ENCODE measurements at places on chromosomes 12 and 14.

DNA sequence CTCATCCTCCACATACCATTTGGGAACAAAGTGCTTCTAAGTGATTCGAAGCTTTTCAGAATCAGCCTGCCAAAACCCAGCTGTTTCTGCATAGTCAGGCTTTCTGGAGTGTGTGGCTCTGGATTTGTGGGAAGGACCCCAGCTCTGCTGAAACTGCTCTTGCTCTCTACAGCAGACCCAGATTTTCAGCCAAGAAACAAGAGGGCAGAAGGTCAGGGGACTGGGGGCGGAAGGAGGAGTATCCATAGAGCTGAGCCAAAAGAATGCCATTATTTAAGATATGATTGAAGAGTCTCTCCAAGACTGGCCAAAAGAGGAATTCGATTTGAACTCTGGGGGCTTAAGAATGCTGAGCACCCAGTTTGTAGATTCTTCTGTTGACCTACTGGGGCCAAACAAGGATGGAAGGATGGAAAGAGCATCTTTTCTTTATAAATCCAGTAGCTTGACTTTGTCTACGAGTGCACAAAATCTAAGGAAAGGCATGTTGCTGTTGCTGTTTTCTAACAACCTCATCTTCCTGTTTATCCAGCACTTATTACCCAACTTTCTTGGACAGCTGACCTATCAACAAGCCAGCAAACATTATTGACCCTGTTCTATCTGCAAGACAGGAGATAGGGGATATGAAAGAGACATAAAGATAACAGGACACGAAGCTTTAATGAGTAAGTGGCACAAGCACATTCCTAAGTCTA lies 29.2 kb downstream of the FBLN5 start:
- no peak for DNase-seq

DNA sequence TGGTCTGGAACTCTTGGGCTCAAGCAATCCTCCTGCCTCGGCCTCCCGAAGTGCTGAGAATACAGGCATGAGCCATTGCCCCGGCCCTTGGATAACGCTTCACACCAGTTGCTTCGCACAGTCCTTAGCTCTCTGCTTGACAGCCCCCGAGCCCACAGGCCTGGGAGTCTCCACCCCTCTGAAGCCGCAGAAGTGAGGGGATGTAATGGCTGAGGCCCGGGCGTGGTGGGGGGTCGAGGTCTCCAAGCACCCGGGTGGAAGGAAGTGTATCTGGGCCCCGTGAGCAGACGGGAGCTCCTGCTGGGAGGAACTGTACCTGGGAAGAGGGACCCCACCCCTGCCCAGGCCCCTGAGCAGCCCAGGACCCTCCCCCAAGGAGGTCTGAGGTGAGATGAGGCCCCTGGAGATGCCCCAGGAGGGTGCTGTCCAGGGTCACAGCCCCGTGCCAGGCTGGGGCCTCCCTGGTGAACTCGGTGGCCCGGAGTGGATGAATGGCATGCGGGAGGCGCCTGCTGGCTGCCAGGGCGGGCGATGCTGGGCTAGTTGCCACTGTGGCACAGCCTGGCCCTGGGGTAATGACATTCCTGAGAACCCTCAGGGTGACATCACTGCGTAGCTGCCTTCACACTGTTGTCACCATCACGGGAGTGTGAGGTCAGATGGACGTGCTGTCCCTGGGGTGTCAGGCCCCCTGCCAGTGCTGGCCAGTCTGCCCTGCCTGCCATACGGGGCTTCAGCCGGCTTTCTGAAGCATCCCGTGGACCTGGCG lies 48.9 kb downstream of the KIF26A start:
- no peak for DNase-seq

GRCh38 chr12:131857908-131858850 lies 30.0 kb downstream of the MMP17 start:
- DNase-seq: no peak

DNA sequence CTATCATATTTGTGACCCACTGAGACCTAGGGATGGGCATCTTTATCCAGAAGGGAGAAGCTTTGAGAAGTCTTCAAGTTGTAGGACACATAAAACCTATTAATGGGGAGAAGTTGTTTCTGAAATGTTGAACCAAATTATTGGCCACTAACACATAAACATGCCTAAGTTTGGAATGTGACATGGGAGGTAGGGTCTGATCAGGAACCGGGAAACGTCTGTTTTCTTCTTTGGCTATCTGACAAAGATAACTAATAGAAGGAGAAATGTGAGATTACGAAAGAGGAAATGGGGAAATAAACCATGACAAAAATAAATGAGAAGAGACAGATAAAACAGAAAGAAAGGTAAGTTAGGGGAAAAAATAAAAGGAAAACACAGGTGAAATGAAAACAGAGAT lies 425.2 kb downstream of the EGLN3 start:
- DNase-seq: no peak

GRCh38 chr12:50123203-50123602 lies 11.2 kb downstream of the COX14 start:
- no peak for DNase-seq

DNA sequence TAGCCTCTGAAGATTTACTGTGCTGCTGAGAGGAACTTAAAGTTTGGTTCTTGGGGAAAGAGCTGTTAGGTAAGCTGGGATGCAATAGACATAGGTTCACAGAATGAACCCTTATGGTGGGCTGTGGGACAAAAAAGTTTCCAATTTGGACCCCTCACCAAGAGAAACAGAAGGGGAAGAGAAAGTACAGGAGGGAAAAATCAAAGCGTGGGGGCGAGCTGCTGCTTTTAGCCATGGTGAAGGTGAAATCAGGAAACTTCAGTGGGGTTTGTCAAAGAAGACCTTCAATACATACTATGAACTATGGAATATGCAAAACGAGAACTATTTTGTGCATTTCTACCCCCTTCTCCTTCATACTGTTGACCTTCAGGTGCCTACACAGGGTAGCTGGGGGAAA lies 10.6 kb upstream of the NINJ2 start:
- DNase-seq: no peak

DNA sequence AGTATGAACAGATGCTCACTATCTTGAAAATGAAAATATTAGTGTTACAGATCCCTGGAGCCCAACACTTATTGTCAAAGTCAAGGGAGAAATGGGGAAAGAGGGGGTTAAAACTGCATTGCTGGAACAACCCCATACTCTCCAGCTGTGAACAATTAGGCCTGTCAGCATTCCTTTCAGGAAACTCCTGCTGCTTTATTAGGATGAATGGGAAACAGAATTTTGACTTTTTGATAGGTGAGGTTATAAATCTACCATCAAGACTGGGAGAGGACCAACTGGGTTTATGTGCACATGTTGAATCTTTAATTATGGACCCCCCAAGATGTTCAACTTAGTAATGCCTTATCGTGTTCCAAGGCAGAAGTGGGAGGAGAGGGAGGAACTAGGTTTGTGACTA lies 85.0 kb downstream of the TMTC1 start:
- DNase-seq: peak; percentile 62

GRCh38 chr14:76867516-76868453 lies 41.6 kb downstream of the LRRC74A start:
- no peak for DNase-seq

GRCh38 chr14:104879983-104880565 lies 15.0 kb downstream of the CEP170B start:
- DNase-seq: no peak

DNA sequence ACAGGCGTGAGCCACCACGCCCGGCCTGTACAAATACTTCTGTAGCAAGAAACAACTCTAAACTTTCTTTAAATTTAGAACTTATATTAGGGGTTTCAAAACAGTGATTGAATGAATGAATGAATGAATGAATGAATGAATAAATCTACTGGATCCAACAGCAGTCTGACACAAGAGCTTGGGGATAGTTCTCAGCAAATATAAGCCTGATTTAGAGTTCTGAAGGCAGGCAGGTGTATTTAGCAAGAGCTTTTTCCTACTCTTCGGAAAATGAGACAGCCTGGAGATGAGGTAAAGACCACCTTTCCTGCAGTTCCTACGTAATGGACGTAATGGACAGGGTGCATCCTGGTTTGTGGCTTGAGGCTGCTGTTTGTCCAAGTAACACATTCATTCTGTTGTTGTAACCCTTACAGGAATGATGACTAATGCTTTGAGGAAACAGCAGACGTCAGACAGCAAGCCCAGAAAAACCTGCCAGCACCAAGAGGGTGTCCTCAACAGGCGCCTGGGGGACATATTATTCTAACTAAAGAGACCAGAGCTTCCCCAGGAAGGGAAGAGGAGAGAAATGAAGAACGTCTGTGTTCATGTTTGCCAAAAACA lies 277.4 kb upstream of the SOX5 start:
- peak; percentile 97 for DNase-seq

DNA sequence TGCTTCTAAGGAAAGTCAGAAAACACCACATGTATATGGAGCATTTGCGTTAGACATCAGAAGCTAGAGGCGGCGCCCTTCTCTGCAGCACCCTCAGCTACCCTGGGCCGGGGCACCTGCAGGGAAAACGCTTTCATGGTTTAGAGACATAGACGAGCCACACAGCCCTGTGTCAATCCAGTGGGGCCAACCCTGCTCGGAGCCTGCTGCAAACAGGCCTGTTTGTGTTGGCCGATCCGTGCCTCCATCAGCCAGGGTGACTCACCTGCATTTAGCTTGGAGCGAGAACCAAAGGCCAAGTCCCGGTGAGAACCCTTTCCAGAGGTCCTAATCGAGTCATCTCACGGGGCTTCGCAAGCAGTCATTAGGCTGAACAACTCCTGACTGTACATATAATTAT lies 19.5 kb upstream of the FZD10 start:
- no peak for DNase-seq

DNA sequence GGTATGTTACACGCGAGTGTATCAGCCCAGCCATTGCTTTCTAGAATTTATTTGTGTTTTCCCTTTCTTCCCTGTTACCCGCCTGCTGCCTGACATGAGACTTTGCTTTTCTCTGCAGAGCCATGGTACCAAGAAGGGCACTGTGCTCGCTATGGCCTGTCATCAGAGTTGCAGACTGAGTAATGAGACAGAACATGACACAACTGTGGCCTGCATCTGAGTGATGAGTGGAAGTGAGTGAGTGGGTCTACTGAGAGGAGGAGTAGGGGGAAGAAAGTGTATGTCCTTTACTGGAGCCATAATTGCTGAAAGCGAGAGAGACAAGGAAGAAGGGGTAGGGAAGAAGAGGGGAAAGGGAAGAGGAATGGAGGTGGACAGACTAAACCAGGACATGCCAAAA lies 2.9 kb downstream of the RILPL1 start:
- DNase-seq: no peak

DNA sequence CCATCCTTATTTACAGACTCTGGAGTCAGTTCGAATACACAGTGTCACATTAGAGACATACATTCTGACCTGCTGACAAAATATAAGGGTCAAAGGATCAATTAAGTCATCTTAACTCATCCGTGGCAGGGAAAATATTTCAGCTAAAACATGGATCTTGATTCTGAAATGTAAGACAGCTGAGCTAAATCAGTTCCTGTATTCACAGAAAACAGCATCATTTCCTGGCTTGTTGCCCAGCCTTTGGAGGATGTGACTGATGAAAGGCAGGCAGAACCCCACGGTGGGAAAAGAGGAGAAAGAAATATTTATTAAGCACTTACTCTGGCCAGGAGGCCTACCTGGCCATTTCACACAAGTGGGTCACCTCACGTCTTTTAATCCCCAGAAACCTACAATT lies 101.9 kb downstream of the GAS2L3 start:
- DNase-seq: peak; percentile 34

DNA sequence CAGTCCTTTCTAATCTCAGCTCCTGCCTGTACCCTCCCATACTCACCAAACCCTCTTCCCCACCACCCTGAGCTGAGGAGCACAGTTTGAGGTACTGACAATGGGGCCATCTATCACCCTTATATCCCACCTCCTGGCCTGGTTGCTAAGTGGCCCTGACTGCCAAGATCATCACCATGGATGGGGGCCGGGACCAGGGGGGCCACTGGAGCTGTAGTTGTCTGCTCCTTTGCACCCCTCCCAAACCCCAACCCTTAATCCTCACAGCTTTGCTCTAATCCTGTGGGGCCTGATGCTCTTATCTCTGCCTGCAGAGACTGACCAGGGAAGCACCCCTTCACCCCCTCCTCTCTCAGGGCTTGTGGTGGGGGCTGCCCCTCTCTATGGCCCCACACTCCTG lies 395 bp upstream of the GNB3 start:
- DNase-seq: no peak

GRCh38 chr14:45298423-45299117 lies 45.6 kb upstream of the MIS18BP1 start:
- DNase-seq: no peak

GRCh38 chr14:75831952-75832351 lies 149.8 kb downstream of the TGFB3 start:
- no peak for DNase-seq

DNA sequence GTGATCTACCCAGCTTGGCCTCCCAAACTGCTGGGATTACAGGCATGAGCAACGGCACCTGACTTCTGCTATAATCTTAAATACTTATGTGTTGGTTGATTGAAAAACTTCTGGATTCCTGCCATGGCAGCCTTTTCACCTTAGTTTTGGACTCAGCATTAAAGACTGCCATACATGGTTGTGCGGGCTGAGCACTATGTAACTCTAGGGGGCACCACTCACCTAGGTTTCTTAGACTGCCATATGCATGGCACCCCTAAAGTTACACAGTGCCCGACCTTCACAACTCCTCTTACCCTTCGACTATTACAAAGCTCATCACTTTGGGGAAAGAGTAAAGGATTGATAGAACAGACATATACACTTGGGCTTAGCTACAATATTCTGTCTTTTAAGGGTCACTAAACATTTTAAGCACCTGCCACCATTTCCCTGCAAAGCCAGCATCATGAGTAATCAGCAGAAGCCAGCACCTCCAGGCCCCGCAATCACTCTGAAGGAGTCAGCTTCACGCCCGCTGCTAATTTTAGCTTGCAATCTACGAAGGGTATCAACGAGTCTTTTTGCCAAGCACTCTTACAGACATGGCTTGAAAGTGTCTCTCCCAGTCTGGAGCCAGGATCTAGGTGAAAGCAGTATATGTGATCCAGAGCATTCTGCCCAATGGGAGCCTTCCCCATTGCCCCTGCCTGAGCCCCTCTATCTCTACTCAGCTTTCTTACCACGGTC lies 59.8 kb downstream of the SUDS3 start:
- DNase-seq: no peak

DNA sequence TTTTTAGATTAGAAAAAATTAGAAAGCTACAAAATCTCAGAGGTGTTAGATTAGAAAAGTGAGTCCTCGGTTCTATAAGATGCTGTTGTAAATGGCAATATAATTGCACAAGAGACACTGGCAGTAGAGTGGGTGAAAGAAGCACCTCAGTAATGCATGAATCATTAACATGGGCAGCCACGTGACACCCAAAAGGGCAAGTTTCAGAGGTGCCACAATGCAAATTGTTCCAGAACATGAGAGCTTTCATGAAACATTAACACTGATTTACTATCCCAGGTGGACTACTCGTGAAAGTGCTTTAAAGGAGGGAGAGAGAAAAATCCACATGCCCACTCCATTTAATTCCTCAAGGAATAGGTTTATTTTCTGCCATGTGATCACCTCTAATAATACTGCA lies 108.4 kb downstream of the PTPRR start:
- DNase-seq: no peak

- DNase-seq: no peak
Observed at GRCh38 chr14:73884438-73885190, 2.0 kb upstream of the ZNF410 start.

Measured in astrocyte (in vitro differentiated cells and primary cell).